ENCODE measurements at places on chromosomes 2 and 18.
A peak's percentile ranks its signal among the peaks of the same experiment; 100 is the strongest.

GRCh38 chr2:83063511-83063910 lies 1395.6 kb downstream of the SUCLG1 start:
- DNase-seq, result no peak

GRCh38 chr18:70489986-70490933 lies 201.4 kb downstream of the SOCS6 start:
- no peak for DNase-seq

- no peak for DNase-seq
These were observed 283.0 kb downstream of the ALPK2 start for GRCh38 chr18:58345875-58346274.

DNA sequence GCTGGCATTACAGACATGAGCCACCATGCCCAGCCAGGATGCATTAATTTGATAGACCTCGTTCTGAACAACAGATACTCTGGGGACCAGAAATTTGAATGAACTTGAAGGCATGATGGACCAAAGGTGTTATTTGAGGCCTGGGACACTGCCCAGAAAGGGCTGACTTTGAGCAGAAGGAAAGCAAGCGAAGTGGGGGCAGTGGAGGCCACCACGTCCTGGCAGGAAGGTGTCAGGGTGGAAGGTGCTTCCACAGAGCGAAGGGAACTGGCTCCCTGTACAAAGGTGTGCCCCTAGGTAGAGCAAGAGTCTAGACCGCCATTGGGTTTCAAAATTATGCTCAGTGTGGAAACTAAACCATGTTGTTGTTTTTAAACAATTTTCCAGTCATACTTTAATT lies 23.9 kb downstream of the ZNF236 start:
- no peak for DNase-seq

DNA sequence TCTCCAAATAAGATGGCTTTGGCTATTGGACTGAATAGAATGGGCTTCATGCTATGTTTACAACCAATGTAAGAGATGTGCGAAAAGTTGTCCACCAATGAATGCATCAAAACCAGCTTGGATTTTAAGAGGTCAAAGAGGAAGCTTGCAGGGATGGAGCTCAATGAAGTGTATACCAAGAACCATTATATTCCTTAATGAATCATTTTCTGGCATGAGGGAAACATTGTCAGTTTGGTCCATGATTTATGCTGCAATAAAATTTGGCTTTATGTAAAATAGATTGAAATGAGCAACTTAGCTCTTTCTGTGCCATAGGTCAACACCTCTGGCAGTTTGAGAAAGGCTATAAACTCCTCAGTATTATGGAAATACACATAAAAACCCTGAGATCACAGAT lies 107.3 kb downstream of the SH3BP4 start:
- DNase-seq, result no peak

DNA sequence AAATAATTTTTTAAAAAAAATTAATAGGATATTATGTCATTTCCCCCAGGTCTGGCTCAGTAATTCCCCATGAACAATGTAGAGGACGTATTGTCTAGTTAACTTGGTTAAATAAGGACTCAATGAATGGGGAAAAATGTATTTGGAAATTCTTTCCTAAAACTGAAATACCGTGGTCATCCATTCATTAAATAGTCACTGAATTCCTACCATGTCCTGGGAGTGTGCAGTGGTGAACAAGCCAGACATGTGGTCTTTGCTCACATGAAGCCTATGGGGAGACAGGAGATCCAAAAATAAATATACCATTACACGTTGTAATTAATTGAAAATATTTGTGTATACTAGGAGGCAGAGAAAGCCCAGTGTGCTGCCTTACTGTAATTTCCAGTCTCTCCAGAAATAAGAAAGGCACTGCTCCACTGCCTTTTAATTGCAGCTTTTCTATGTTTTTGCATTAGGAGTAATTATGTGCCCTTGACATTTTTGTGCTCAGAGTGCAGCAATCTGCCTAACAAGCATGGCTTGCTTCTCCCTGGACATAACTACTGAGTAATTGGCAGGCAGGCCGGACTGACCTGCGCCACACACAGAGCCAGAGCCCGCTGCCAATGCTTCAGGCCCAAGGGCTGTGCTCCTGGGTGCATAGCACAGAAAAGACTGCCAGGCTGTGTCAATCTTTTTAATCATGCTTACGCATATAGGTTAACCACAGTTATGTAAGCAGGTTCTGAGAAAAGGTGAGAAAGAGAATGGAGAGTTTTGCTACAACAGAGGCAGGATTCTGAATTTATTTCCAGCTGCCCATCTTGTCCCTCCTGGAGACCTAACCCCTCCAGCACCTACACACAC lies 22.2 kb upstream of the TTC39C start:
- no peak for DNase-seq

DNA sequence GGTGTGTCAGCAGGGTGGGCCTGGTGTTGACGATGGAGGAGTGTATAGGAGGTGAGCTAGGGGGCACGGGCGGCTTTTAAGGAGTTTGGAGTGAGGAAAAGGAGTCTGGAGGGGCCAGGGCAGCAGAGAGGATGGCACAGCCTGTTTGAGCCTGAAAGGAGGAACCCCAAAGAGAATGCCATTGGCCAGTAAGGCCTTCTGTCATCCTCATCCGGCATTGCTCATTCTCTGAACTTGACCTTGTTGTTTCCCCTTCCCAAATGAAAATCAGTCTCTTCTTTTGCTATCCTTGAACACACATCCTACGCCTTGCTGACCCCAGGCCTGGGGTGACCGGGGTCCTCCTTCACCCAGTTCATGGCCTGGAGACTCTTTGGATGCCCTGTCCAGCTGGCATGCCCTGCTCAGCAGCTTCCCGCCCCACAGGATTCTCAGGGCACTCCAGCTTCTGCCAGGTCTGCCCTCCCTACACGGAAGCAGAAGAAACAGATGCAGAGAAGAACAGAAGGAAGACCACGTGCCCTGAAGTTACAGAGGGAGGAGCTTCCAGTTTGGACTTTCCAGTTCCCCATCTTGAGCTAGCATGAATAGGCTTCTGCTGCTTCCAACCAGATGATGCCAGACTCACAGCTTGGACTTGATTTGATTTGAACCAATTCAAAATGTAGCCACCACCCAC lies 20.5 kb upstream of the KIF3C start:
- DNase-seq, result no peak

DNA sequence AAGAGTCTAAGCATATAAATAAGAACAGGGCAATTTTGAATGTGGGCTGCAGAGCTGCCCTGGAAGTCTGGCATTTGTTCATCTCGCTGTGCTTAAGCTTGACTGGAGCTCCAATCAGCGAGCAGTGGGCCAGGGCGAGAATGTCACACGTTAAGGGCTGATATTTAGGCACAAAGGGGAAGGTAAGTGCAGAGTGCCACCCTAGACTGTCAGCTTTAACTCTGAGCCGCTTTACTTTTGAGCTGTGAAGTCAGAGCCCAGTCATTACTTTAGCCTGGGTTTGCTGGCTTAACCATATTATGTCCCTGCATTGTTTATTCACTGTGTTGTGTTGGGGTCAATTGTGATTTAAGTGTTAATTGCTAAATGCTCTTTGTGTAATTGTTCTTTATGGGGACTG lies 236.1 kb upstream of the SIX3 start:
- DNase-seq, result no peak

GRCh38 chr18:79917853-79918614 lies 33.4 kb downstream of the SLC66A2 start:
- DNase-seq, result no peak

GRCh38 chr2:104254017-104254416 lies 599.9 kb upstream of the POU3F3 start:
- no peak for DNase-seq

GRCh38 chr2:235746257-235746934 lies 252.6 kb downstream of the AGAP1 start:
- no peak for DNase-seq

DNA sequence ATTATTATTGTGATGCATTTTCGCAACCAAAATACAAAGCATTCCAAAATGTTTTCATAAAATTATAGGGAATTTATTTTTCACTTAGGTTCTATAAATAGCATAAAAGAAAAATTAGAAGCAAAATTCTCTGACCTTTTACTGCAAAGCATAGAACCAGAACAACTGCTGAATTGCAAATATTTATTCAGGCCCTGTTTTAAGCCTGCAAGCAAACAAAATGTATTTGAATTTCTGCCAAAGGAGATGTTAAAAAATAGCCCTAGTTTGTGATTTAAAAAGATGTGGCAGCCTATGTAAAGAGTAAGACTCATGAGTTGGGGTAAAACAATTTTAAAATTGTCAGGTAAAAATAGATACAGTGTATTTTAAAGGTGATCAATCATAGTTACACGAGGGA lies 138.1 kb downstream of the KCNJ3 start:
- no peak for DNase-seq

DNA sequence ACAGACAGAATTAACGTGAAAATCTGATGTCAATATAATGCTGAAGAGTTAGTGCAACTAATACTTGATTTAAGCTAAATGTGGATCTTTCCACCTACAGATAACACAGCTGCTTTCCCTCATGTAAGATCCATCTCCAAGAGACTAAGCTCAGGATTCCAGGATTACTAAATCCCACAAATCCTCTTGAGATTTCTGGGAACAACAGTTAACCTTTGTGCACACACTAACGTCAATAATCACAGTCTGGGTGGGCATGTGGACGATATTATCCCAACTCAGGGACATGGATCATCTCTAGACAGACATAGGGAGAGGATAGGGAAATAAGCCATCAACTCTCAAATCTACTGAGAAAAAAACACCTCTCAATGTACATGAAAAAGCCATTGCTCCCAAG lies 432.6 kb downstream of the SATB2 start:
- DNase-seq, result no peak

DNA sequence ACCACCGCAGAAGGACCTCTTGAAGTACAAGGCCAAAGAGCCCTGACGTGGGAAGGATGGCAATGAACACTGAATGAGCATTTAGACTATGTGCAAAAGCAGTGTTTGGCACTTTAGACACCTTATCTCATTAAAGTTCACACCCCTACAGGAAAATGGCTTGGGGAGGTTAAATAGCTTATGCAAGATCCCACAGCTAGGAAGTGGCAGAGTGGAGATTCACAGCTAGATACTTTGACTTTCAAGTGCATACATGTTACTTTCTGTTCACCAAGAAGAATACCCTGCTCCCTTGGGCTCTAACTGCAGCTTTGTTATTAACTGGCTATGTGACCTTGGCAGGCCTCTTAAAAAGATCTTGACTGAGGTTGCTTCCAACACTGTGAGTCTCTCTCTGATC lies 58.2 kb downstream of the ICOS start:
- DNase-seq, result peak; percentile 19

DNA sequence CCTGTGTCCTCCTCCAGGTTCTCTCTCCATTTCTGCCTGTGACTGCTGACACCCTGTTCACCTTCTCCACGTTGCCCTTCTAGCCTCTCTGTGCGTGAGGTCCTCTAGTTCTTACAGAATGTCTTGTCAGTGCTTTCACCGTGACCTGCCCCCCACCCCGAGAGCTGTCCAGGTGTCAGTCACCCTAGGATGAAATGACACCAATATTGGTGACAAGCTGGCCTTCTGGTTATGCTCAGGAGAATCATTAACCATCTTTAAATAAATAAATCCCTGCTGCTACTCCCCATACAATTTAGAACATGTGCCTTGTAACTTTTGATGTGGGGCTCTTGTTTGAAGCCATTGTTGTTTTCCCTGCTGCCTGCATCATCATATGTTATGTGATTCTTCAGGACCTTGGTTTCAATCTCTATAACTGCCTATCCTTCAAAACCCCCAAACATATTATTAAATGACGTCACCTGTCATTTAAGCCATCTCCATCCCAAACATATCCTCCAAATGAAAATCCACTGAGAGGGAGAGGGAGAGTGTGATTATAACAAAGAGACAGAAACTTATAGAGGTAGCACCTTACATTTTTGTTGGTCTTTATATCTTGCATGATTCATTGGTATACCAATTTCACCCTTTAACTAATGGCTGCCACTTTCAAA lies 496.3 kb downstream of the PARD3B start:
- no peak for DNase-seq

DNA sequence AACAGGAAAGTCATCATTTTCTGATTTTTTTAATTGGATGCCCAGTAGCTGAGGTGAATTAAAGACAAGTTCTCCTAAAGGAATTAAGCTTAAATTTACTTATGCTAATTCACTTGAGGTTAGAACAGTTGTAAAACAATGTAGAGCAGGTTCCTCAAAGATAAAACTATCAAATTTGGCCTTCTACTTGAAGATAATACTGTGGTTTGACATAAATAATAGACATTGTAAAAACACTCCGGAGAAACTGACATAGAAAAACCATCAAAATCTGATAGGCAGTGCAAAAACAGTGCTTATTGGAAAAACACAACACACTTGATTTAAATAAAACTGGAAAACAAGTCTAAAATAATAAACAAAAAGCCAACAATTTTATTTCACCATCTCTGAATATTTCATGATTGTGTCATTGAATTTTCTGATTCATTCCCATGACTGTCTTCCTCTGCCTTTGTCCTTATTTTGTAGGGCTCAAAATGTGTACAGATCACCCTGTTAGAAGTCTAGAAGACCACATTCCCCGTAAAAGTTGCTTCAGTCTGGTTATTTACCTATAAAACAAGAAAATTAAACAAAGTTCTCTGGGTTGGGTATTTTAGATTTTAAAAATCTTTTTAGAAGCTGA lies 28.3 kb upstream of the SLC40A1 start:
- no peak for DNase-seq

DNA sequence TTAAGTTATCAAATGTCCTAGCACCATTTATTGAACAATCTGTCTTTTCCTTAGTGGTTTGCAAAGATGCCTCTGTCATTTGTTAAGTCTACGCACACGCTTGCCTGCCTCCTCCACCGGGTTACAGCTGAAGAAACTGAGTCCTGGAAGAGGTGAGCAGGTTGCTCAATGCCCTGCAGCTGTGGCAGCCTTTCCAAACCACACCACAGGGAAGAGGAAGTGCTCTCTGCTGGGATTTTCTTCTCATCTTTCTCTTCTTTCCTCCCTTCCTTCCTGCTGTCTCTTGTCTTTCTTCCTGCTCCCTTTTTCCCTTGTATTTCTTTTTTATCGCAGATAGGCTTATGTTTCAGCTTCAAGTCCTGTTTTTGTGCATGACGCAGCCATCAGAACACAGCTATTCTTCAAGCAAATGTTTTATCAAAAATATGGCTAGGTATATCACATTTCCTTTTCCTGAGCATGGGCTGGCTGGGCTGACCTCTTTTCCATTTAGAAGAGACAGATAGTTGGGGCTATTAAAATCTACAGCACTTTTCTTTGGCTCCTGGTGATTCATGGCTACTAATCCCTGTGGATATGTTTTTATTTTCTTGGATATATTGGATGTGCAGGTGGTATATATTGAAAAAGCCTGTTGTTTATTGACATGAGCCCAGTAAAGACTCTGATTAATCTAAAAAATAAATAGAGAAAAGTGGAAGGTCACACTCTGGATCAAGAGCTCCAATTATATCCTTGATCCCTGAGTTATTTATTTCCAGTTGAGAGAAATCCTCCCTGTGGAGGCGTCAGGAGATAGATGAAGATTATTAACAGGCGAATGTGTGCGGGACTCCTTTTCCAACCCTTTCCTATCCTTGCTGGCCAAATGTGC lies 214.6 kb downstream of the TSN start:
- DNase-seq, result no peak

DNA sequence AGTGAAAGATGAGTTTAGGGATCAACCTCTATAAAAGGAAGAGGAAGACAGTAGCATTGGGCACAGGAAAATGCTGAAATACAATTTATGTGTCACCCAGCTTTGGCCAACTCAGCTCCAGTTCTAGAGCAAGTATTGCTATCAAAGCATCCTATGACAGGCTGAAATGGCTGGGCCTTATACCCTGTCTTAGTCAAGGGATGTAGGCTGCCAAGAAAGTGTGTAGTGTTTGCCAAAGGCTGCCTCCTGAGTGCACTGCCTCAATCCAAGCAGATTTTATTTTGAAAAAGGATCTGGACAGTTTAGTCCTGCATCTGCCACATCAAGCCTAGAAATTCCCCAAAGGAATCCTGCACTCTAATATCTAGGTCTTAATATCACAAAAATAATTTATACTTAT lies 359.9 kb upstream of the ZC3H15 start:
- DNase-seq, result no peak

All from NK-92 treated with Interleukin-12 subunit alpha and Interleukin-12 subunit beta, amount 100 ng/mL, for 24 hours (cell line).